HT1080 (cell line): ENCODE measurements at places on chromosomes 2 and 18. TPM values are rescaled to one million over a fixed set of nuclear protein-coding genes. Genes with fewer than 3 reads are reported as not detected.

GRCh38 chr18:13390711-13391110 is 172.2 kb downstream of the LDLRAD4 start:
- no peak for DNase-seq

The RAB17 gene
- 0.43 TPM in 1 of 2 replicates, not detected in the other for total RNA-seq

DNA sequence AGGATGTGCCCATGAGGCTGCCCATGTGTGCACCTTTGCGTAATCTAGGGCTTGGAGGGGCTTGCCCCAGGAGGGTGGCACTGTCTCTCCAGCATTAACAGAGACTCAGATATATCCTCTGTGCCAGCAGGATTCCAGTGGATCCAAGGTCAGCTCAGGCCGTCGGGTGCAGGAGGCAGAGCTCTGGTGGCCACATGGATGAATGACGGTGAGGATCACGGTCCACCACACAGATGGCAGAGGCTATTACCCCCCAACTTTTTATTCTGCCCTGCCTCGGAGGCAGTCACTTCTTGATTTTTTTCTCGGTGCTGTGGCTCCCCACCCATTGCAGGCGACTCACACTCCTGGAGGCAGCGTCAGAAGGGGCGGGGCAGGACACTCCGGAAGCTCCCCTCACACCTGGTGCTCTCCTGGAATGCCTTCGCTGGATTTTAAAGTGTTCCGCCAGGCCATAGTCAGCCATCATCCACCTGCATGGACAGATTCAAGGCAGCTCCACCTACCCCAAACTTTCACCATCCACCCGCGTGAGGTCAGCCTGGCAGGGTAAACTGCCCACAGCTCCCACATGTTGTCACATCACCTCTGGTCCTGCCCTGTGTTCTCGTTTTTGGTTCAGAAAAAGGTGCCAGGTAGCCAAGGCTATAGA is 602.9 kb upstream of the RAB6C start:
- DNase-seq = no peak

The B3GNT2 gene
- total RNA-seq = 20.5 and 26.5 TPM in 2 replicates

GRCh38 chr2:235098269-235098668 is 146.5 kb downstream of the SH3BP4 start:
- DNase-seq = no peak

DNA sequence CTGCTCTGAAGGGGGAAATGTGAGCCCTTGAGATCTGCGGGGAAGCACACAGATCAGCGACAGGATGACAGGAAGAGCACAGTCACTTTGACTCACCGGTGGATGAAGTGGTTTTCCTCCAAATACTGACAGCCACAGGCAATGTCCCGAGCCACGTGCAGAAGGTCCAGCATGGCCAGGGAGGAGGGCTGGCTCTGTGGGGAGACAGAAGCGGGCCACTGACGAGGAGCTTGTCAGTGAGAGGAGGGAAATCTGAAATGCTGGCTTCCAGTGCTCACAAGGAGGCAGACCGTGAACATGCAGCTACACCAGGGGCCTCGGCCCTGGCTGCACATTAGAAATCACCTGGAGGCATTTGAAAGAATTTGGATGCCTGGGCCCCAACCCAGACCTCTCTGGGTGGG is 98.7 kb downstream of the CLIP4 start:
- peak; percentile 84 for DNase-seq

GRCh38 chr2:69685321-69686048 is 41.9 kb upstream of the AAK1 start:
- no peak for DNase-seq

GRCh38 chr2:133675-134593 is 87.6 kb upstream of the FAM110C start:
- DNase-seq = no peak

The NT5C1B gene
- not detected in 2 replicates for total RNA-seq

The FSIP2 gene
- total RNA-seq = not detected in 2 replicates

GRCh38 chr2:152730591-152731333 is 12.3 kb downstream of the ARL6IP6 start:
- peak; percentile 44 for DNase-seq

DNA sequence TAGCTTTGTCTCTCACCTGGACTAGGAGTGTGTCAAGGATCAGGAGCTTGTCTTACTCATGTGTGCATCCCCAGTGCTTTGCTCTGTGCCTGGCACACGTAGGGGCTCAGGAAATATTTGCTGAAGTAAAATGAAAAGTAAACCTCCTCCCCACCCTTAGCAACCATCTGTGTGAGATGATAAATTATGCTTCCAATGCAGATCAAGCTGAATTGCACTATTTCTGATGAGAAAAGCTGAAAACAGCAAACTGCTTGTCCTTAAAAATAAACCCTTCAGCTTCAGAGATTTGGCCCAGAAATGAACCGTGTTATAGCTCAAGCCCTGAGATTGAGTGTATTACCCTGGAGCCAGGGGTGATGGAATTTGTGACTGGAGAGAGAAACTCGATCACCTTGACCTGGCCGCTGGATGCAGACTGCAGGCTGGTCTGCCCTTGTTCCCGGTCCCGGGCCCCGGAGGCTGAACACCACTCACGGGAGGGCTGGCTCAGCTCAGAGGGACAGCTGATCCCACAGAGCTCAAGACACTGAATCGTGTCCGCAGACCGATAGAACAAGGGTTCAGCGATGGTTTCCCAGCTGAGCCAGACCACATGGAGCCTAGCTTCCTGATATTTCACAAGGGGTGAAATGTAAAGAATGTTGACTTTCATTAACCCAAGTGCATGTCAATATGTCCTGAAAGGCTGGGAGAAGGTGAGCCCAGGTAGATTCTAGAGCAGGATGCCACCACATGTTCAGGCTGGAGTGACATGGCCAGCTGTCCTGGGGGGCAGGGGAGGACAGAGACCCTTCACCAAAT is 50.5 kb downstream of the DDX1 start:
- DNase-seq = no peak

The LRP1B gene
- total RNA-seq = 0.03 and 0.05 TPM in 2 replicates

- no peak for DNase-seq
These were observed 2.1 kb downstream of the SERPINB8 start for GRCh38 chr18:63972002-63972376.

The MPP4 gene
- total RNA-seq = 26.4 and 31.2 TPM in 2 replicates

- no peak for DNase-seq
These were observed 263.1 kb downstream of the CDH20 start for GRCh38 chr18:61596296-61596695.

The CFAP65 gene
- total RNA-seq = not detected in 2 replicates
